Naive thymus-derived CD8-positive, alpha-beta T cell (primary cell): ENCODE measurements at places on chromosomes 6 and 20. TPM values are rescaled to one million over a fixed set of nuclear protein-coding genes. Genes with fewer than 3 reads are reported as not detected.
A peak's percentile ranks its signal among the peaks of the same experiment; 100 is the strongest.

- H3K4me3 ChIP-seq = no peak overlapping the region
- peaks cover 61% of the 10 kb centered on the region for H3K4me1 ChIP-seq
- DNase-seq = no peak
- H3K36me3 ChIP-seq = no peaks in the 10 kb centered on the region
- H3K27ac ChIP-seq = no peak overlapping the region
- H3K27me3 ChIP-seq = no peaks in the 10 kb centered on the region
Observed at GRCh38 chr6:47484616-47485015, 7.0 kb downstream of the CD2AP start.

DNA sequence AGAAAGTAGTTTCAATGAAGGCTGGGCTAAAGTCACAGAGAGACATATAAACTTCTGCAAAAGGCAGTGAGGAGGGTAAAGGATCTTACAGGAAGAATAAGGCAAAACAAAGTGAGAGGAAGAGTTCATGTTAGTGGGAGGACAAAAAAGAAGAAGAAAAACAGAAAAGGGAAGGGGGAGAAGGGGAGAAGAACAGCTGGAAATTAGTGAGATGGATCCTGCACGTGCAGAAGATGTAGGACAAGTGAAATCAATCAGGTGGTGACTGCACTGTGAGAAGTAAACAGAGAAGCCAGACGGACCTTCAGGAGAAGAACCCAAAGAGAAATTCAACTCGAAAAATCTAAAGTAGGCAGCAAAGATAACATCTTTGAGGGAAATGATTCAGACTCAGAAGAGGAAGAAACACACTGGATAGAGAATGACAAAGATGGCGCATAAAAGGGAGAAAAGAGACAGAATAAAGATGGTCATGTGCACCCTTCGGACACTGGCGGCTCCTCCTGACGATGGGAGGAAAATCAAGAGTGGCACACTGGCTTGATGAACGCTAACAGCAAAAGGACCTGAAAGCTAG, 105.9 kb downstream of the MYB start:
- no peaks in the 10 kb centered on the region for H3K4me1 ChIP-seq
- H3K4me3 ChIP-seq = no peak overlapping the region
- H3K27me3 ChIP-seq = no peaks in the 10 kb centered on the region
- H3K36me3 ChIP-seq = peaks cover 8% of the 10 kb centered on the region
- no peak overlapping the region for H3K27ac ChIP-seq
- no peak for DNase-seq

DNA sequence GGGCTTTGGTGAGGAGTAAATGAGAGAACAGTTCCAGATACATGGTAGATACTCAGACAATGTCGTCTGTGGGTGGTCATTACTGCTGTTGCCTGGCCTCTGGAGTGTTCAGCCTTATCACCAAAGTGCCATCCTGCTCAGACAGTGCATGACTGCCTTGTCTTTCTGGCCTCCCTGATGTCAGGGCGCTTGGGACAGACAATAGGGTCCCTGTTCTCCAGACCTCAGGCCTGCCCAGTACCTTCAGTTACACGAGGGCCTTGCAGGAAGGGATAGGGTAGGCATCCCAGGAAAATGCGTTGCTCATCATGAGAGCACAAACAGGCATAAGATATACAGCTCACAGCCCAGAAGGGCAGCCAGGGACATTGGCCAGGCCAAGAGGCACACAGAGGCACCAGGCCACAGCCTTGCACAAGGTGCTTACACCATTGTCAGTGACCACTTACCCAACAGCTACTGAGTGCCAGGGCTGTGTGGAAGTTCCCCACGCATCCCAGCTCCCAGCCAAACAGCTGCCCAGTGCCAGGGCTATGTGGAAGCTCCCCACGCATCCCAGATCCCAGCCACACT, 27.4 kb downstream of the BPIFB1 start:
- no peak overlapping the region for H3K27ac ChIP-seq
- peaks cover 2% of the 10 kb centered on the region for H3K27me3 ChIP-seq
- no peaks in the 10 kb centered on the region for H3K4me1 ChIP-seq
- H3K4me3 ChIP-seq = no peak overlapping the region
- no peaks in the 10 kb centered on the region for H3K36me3 ChIP-seq

- peak overlapping the region; percentile 2 for H3K4me3 ChIP-seq
- peaks cover 2% of the 10 kb centered on the region for H3K27me3 ChIP-seq
- no peak overlapping the region for H3K27ac ChIP-seq
- peaks cover 2% of the 10 kb centered on the region for H3K4me1 ChIP-seq
Observed at GRCh38 chr6:52635049-52635577, 35.8 kb upstream of the TMEM14A start.

ADGB gene
- not detected for polyA plus RNA-seq

FAM217A gene
- not detected for polyA plus RNA-seq

HACE1 gene
- 5.8 TPM for polyA plus RNA-seq

TLDC2 gene
- 0.20 TPM for polyA plus RNA-seq

UST gene
- polyA plus RNA-seq = 1.4 TPM
